ENCODE measurements at places on chromosomes 16 and 17.

DNA sequence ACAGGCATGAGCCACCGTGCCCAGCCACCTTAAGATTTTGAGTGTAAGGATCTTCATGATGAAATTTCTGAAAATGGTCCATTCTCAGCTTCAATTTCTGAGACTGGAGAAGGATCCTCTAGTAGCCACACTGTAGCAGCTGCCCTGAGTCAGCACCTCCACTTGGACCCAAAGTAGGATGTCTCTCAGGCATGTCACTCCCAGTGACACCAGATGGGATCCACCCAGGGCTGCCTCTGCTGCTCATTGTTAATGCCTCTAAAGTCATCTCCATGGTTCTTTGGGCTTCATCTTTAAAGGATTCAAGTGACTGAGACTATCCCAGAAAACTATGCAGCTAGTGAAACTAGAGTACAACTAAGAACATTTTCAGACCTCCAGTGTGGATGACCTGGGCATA lies 7.9 kb downstream of the PLD6 start:
- no peak for DNase-seq

DNA sequence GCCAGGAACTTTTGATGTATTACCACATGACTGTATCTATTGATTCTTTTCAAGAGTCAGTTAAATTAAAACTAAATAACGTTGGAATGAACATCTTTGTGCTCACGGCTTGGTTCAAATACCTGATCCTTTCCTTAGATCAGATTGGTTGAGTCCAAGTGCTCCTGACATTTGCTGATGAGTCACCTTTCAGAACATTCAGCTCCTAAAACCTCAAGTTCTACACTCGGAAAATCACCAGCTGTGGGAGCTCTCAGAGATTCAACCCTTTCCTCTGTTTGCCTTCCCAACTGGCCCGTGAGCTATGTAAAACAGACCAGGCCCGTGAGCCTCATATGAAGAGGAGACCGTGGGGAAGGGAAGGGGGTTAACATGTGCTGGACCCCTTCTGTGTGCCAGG lies 68.1 kb downstream of the RTN4RL1 start:
- no peak for DNase-seq

DNA sequence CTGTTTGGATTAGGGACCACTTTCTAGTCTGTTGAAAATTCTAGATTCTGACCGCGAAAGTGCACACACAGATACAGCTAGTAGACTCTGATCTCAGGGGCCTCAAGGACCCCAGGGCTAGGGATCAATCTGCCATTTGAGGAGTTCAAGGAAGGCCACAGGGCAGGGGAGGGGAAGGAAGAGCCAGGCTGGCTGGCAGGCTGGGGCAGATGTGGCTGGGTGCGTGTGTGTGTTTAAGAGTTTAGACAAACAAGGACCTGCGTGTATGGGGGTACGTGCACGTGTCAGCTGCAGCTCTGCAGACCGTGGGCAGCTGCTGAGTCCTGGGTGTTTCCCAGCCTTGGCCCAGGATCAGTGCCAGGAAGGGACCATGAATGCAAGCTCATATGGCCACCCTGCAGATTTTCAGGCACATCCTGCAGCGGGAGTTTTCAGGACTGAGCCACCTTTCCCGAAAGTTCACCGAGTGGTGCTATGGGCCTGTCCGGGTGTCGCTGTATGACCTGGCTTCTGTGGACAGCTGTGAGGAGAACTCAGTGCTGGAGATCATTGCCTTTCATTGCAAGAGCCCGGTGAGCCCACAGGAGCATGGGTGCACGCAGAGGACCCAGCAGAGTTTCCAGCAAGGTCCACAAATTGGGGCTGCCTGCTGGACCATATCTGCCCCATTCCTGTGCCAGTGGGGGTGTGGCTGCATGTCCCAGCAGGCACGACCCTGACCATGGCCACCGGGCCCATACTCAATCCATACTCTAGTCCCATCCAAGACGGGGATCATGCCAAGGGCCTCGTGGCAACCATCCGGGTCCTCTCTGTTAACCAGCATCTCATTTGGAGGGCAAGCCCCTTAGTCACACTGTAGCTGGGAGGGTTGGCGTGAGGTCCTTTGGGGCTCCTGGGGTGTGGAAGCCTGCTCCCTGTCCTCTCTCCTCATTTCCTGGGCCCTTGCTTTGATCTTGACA lies 10.6 kb downstream of the TRPV2 start:
- no peak for DNase-seq

DNA sequence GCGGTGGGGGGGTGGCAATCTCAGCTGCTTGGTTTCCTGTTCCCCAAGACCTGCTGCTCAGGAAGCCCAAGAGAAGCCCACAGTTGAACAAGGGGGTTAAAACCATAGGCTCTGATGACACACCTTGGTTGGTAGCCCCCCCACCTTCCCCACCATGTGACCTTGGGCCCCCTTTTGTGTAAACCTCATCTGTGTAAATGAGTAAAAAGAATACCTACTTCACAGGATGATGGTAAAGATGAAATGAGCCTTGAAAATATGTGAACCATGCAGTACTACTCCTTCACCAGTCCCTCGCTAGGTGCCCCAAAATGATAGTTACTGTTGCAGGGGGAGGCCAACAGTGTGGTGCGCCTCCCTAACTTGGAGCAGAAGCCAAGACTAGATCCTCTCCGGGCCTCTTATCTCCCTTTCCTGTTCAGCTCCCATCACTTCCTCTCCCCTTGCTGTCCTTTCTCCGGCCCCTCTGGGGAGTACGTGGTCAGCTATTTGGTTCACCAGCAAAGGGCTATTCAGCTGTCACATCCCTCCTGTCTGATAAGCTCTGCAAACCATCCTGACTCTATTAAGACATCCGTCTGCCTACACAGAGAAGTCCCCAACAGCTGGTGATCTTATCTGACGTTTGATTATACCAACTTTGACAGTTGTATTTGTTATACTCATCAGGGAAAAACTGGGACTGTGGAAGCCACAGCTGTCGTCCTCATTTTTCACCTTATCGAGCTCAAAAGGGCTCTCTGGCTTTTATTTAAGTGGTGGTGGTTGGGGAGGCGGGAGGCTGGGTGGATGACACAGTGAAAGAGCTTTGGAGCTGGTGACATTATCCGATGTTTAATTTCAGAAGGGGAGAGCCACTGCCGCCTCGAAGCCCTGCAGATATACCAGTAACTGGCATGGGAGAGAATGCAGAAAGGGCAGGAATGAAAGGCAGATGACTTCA lies 19.9 kb downstream of the DCAKD start:
- DNase-seq = no peak

GRCh38 chr17:42512733-42513251 lies 23.2 kb upstream of the NAGLU start:
- no peak for DNase-seq

DNA sequence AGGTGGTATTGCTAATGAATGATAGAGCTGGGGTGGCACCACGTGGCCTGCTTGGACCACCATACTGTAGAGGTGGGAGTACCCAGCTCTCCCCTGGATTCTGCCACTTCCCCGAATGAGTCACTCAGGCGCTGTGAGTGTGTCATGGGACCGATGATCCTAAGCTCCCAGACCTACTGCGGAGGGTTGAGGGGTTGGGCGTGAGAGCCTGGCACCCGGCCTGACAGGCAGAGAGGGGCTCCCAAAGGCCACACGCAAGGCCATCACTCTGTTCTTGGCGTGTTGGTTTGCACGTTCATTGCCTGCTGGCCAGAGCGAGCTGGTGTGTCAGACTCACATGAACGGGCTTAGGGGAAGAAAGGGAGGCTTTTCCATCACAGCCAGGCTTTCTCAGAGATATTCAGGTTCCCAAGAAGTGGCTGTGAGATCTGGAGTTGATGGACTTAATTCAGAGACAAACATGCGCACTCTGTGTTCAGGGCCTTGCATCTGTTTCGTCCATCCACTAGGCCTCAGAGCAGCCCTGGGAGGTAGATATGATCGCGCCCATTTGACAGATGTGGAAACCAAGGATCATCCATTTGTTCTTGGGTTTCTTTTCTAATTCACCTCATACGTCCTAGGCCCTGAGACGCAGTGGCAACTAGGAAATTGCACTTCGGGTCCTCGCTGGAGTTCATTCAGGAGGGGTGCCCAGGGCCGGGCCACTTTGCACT lies 41.4 kb downstream of the CMIP start:
- DNase-seq = no peak

DNA sequence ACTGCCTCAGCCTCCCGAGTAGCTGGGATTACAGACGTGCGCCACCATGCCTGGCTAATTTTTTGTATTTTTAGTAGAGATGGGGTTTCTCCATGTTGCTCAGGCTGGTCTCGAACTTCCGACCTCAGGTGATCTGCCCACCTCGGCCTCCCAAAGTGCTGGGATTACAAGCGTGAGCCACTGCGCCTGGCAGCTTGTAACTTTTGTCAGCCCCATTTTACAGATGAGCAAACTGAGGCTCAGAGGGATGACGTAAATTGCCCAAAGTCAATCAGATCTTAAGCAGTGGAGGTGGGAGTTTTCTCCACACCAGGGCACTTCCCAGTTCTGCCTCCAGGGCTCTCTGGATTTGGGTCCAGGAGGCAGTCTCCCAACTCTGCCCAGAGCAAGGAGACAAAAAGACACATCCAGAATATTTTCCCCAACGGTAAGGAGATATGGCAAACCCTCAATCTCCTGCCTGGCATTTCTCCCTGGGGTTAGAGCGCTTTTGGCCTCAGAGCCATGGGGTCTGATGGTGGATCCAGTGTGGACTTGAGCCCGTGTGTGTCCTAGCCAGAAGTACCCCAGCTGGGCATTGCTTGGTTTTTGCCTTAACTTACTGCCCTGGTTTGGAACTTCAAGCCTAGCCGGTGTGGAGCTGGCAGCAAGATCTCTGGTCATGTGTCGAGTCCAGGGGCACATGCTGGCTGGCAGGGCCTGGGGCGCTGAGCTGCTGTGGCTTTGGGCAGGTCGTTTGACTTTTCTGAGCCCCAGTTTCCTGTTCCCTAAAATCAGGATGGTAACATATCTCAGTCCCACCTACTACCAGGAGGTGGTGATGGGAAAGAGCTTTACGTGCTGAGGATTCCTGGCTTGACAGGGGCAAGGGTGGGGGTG lies 3.4 kb downstream of the ADAM11 start:
- no peak for DNase-seq

DNA sequence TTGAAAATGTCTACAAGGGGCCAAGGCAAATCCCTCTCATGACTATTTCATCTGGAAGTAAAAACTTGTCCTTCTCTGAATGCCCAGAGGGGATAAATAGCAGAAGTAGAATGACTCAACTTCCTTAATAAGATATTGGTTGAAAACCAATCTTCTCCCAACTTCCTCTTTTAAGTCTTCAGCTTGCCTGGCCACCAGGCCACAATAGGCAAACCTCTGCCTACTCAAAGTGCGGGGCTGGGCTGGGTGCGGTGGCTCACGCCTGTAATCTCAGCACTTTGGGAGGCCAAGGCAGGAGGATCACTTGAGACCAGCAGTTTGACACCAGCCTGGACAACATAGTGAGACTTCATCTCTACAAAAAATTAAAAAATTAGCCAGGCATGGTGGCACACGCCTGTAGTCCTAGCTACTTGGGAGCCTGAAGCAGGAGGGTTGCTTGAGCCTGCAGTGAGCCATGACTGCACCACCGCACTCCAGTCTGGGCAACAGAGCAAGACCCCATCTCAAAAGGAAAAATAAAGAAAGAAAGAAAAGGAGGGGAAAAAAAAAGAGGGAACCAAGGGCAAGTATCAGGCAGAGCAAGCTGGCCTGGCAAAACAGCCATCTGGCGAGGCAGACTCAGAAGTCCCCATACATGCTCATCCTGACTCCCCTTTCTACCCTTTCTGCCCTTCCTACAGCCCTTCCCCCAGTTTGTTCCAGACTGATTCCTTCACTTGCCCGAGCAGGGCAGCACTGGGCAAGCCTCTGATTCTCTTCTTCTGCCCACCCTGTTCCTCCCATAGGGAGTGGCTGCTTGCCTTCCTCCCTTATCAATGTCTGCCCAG lies 20.6 kb downstream of the MAP3K14 start:
- no peak for DNase-seq

DNA sequence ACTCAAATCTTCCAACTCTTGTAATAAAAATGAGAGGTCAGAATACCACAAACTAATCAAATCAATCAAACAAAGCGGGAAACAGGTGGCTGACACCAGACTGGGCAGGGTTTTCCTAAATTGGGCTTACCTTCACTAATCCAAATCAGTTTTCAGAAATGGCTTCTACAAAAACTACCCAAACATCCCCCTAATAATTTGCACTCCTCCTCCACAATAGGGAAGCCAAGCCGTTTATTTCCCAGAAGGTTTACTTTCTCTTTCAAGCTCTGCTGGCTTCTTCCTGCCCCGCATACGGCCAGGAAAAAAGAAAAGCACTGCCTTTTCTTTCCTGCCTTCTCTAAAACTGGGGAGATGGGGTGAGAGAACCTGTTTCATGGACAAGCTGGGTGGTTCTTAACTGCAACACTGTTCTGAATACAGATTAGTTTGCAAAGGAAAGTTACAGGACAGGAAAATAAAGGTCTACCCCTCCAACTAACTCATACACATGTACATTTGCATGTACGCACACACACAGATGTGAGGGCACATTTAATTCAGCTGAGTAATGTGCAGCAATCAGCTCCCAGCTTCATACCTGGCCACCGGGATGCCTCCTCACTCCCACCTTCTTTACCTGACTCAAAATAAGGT lies 9.2 kb downstream of the STAT3 start:
- DNase-seq = peak; percentile 61

DNA sequence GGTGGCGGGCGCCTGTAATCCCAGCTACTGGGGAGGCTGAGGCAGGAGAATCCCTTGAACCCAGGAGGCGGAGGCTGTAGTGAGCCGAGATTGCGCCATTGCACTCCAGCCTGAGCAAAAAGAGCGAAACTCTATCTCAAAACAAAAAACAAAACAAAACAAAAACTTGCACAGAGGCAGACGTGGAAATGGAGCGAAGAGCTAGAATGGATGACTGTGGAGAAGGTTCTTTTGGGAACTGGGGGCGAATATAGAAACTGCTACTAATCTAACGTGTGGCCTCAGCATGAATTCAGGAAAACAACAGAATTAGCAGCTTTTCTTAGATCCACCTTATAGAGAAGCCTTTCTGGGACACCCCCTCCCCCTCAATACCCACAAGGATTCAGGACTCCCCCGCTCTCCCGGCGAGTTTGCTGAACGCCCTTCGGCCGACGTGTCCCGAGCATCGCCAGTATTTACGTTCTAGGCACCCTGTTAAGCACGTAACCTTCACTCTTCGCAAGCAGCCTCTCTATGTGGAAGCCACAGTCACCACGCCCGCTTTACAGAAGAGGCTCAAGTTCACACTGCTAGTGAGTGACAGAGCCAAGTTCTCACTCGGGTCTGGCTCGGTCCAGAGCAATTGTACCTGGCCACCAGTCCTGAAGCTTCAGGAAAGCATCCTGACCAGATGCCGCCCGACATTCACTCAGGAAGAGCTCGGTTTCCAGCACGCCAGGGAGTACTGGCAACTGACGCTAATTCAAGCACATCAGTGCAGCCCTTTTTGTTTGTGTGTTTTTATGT lies 13.3 kb upstream of the ABR start:
- DNase-seq = no peak

GRCh38 chr17:65054602-65055001 lies 1.9 kb downstream of the GNA13 start:
- no peak for DNase-seq

DNA sequence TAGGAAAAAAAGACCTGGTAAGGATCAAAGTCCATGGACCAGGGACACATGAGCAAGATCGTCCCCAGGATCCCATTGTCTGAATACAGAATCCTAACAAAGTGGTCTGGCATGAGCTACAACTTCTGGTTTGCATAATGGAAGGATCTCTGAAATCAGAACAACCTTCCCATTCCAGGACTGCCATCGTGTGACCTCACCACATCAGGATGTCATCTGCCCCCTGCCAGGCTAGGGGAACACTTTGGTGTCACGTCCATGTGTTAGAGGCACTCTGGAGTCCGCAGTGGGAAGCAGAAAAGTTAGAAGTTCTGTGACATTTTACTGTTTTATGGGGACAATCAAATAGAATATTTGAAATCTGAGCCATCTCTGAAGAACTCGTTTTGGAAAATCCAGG lies 160.7 kb downstream of the RGS9 start:
- DNase-seq = no peak

- peak; percentile 85 for DNase-seq
Measured at GRCh38 chr17:72413077-72414031, 292.5 kb downstream of the SOX9 start.

Measured in HT-29 (cell line).